Stimulated activated naive CD8-positive, alpha-beta T cell treated with anti-CD3 and anti-CD28 coated beads, Interleukin-15, amount 100 ng/mL, for 72 hours (primary cell): ENCODE measurements at places on chromosomes 2 and 18.

GRCh38 chr2:11589316-11589940, 55.6 kb downstream of the GREB1 start:
- no peak for DNase-seq

GRCh38 chr2:235347691-235348090, 146.2 kb upstream of the AGAP1 start:
- DNase-seq = no peak

DNA sequence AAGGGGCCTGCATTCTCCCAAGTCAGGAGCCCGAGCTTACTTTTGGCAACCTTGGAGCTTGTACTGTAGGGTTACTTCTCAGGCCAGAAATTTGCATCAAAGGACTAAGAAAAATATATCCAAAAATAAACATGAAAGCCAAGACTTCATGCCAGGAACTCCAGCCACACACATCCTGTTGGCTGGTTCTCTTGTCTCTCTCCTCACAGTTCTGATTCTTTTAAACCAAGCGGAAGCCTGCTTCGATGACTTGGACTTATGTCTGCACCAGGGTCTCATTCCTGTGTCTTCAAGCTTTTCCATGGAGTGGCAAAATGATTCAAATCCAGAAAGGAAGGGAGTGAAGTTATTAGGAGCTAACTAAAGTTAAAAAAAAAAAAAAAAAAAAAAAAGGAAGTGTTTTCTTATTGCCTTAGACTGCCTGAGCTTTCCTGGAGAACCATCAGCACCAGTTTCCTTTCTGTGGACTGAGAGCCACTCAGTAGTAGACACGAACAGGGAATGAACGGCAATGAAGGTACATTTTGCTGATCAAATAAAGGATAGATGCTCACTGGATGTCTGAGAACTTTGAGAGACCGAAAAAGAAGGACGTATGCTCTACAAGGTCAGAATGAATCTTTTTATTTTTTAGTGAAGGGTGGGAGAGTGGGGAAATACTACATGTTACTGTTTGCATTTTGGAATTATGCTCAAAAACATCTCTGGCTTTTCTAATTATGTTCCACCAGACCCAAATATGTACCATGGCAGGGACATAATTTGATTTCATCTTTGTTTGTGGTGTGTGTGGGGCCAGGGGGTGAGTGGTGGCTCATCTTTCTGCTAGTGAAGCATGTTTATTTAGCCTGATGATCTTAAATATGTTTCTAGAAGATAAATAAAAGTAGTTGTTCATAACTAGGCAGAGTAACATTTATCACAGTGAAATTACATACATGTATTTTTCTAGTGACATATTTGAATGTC, 86.0 kb downstream of the RAPGEF4 start:
- DNase-seq = no peak

GRCh38 chr2:183010112-183010511, 28.1 kb downstream of the NCKAP1 start:
- DNase-seq = no peak

GRCh38 chr2:5164776-5165525, 527.2 kb upstream of the SOX11 start:
- DNase-seq = no peak
